Mesenchymal stem cell (in vitro differentiated cells and primary cell): ENCODE measurements at places on chromosomes 7 and 10.
A peak's percentile ranks its signal among the peaks of the same experiment; 100 is the strongest.

GRCh38 chr10:129398711-129399141, 68.3 kb upstream of the MGMT start:
- DNase-seq, result no peak

GRCh38 chr7:107998150-107998549, 4.8 kb downstream of the LAMB1 start:
- DNase-seq, result no peak

DNA sequence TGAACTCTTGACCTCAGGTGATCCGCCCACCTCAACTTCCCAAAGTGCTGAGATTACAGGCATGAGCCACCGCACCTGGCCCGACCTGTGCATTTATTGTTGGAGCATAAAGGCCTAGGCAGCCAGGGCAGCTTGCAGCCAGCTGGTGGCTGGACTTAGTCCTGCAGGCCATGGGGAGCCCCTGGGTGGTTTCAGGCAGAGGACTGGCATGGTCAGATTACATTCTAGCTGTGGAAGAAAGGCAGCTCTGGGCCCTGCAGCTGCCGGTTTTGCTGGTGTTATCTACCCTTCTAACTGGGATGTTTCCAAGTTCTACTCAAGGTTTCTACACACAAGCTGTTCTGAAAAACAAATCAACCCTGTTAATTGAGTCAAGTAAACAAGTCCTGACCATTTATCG, 22.7 kb upstream of the MKRN1 start:
- no peak for DNase-seq

DNA sequence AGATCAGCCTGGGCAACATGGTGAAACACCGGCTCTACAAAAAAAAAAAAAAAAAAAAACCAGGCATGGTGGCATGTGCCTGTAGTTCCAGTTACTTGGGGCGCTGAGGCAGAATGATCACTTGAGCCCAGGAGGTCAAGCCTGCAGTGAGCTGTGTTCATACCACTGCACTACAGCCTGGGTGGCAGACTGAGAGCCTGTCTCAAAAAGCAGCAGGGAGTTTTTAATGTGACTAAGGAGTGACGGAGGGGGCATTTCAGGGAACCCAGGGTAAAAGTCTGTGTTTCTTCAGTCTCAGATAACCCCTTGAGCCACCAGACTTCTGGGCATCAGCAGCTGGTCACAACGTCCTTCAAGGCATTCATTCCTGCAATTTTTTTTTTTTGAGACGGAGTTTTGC, 2.2 kb upstream of the C10orf95 start:
- peak; percentile 63 for DNase-seq

- DNase-seq, result no peak
These were observed 314.0 kb downstream of the DNAJB6 start for GRCh38 chr7:157650801-157651200.

- peak; percentile 33 for DNase-seq
These were observed 356.5 kb upstream of the KLF6 start for GRCh38 chr10:4141471-4141870.

DNA sequence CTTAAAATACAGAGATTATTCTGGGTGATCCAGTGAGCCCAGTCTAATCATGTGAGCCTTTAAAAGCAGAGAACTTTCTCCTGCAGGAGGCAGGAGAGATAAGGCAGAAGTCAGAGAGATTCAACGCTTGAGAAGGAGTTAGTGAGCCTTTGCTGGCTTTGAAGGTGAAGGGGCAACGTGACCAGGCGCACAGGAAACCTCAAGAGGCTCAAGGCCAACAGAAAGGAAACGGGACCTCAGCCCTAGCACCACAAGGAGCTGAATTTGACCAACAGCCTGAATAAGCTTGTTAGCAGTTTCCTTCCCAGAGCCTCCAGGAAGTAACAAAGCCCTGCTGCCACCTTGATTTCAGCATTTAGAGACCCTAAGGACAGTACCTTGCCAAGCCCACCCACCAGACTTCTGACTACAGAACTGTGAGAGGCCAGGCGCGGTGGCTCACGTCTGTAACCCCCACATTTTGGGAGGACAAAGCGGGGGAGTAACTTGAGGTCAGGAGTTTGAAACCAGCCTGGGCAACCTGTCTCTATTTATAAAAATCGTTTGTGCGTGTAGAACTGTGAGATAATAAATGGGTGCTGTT, 87.3 kb upstream of the KAT6B start:
- DNase-seq, result peak; percentile 16

GRCh38 chr10:69968830-69969229, 83.8 kb upstream of the MACROH2A2 start:
- DNase-seq, result no peak

- DNase-seq, result peak; percentile 70
These were observed 179.3 kb downstream of the PFKFB3 start for GRCh38 chr10:6382081-6382480.

DNA sequence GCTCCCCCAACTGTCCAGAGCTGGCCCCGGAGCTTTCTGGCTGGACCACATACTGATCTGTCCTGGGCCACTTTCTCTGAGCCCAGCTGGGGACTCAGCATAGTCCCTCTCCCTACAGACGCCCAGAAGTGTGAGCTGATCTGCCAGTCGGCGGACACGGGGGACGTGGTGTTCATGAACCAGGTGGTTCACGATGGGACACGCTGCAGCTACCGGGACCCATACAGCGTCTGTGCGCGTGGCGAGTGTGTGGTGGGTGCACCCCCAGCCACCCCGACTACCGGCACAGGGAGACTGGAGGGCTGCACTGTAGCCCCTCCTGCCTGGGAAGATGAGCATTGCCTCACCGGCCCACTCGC, 41.8 kb downstream of the TBATA start:
- no peak for DNase-seq

DNA sequence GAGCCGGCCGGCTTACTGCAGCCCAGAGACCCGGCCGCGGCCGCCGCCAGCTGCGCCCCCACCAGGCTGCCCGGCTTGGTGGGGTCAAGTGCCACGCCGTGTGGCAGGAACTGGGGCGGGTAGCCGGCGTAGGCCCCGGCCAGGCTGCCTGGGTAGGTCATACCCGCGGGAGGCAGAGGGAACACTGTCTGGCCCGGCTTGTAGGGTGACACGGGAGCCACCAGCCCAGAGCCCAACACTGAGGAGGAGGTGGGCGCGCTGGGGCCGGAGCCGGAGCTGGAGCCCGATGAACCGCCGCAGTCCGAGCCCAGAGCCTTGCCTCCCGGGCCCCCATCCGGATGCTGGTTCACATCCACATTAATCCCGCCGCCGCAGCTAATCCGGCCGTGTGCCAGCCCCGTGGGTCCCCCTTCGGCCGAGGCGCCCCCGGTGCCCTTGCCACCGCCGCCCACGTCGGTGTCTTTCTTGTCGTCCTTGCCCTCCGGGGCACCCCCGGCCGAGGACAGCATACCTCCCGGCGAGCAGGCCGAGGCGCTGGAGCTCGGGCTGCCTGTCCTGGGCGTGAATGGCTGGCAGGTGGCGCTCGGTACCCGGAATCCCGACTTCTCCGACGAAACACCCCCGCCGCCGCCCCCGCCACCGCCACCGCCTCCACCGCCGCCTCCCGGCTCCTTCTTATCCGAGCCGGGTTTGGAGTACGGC, 2.0 kb downstream of the ZNF503 start:
- peak; percentile 82 for DNase-seq

GRCh38 chr10:109593682-109594081, 329.6 kb downstream of the XPNPEP1 start:
- peak; percentile 1 for DNase-seq

DNA sequence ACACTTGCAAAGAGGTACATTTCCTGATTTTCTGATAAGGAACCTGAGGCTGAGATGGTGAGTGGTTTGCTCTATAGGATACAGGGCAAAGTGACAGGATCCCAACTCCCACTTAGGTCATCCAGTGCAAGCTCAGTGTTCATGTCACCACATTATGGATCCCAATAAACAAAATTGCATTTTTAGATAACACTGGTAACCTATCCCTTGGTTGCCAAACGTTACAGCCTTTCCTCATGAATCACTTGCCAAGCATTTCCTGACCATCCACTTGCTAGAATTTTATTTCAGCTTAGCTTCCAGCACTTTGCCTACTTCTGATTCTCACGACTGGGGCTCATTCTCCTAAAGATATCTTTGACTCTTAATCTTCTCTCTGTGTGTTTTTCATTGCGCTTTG, 131.4 kb upstream of the ODAD2 start:
- DNase-seq, result peak; percentile 67

DNA sequence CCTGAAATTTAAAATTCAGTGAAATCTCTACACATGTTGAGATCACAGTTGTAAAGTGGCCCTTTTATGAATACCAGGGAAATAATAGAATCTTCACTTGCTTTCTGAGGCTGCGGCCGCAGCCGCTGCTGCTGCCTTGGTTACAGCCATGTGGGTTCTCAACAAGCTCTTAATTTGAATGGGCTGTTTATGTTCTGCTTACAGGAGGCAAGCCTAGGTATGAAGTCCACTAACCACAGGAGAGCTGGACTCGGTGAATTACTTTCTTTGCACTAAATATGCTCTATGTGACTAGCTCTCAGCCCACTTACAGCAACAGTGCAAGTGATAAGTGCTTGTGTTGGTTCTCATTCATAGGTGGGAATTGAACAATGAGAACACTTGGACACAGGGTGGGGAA, 410.8 kb downstream of the SFMBT2 start:
- DNase-seq, result no peak

- peak; percentile 28 for DNase-seq
These were observed 42.3 kb upstream of the MSRB2 start for GRCh38 chr10:23053036-23053435.

GRCh38 chr10:115972426-115972825, 300.6 kb downstream of the GFRA1 start:
- no peak for DNase-seq

GRCh38 chr10:11213137-11213536, 195.5 kb downstream of the CELF2 start:
- no peak for DNase-seq

DNA sequence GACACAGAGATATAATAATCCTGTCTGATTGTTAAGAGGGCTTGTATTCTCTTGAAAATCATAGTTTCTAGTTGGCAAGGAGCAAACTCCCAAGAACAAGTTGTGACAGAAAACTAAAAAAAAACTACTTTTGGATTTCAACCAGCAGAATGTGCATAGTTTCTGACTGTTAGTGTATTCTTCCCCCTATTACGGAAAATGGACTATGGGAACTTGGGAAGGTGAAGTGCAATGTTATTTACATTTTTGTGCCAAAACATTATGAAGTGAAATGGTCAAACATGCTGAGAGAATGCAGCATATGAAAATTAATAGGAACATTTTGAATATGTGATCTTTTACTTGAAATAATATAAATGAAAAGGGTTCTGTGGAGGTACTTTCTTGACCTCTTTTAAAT, 660.8 kb downstream of the SUGCT start:
- DNase-seq, result no peak

GRCh38 chr7:2192831-2193534, 39.8 kb downstream of the MAD1L1 start:
- no peak for DNase-seq

DNA sequence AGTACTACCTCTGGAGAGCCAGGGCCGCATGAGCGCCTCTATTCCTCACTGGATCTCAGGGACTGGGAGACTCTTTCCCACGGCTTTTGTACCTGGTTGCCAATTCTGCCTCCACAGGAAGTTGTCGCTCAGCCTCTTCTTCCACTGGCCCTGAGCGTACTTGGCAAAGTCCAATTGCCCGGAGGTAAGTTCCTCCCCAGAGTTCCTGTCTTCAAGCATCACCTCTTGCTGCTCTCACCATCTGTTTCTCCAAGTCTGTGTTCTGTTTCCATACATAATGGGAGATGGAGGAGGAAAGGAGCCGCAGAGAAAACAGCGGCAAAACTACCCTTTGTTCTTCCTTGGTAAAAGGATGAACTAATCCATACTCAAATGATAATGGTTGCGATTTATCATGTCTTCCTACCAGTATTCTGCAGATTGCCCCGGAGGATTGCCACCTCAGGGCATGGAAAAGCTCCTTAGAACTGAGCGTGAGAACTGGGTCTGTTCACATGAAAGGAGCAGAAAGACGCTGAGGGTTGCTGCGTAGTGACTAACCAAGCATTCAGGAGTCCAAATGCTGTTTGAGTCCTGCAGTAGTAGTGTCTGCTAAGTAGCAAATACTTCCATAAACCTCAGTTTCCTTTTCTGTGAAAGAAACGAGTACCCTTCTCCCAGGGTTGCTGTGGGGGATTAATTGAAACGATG, 170.2 kb upstream of the GLI3 start:
- DNase-seq, result no peak

DNA sequence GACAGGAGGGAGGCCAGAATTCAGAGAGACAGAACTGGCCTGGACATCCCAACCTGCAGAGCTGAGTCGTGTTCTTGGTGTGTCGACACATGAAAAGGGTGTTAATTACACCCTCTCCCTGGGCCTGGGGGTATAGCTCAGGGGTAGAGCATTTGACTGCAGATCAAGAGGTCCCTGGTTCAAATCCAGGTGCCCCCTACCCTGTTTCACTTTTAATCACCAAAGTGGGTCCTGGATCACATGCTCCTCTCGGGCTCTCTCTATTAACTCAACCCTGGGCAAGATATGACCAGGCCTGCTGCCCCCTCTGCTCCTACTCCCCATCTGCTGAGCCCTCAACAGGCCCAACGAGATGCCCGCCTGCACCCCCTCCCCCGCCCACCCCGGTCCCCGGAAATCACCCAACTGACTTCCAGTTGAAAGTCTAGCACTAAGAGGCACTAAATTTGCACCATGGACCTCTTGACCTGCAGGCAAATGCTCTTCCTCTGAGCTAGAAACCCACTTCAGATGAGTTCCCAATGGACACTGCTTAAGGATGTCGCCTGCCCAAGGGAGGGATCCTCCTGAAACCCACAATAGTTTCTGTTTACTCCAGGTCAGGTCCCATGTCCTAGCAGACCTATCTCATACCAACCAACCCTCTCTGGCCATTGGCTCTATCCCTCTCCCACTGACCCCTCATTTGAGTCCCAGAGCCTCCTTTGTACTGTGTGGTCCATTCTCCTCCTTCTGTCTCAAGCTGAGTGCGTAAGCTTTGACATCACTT, 137.6 kb downstream of the ZNF467 start:
- no peak for DNase-seq

- DNase-seq, result no peak
These were observed 6.4 kb upstream of the SOSTDC1 start for GRCh38 chr7:16471933-16472332.

DNA sequence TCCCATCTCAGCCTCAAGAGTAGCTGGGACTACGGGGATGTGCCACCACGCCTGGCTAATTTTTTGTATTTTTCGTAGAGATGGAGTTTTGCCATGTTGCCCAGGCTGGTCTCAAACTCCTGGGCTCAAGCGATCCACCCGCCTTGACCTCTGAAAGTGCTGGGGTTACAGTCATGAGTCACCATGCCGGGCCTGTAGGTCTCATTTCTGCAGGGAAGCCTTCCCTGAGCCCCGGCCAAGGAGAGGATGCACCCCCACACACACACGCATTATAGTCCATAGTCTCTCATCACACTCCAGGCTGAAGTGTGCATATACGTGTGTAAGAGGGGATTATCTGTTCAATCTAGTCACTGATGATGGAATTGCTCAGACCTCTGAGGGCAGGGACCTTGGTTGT, 29.3 kb downstream of the KCNMA1 start:
- DNase-seq, result no peak

DNA sequence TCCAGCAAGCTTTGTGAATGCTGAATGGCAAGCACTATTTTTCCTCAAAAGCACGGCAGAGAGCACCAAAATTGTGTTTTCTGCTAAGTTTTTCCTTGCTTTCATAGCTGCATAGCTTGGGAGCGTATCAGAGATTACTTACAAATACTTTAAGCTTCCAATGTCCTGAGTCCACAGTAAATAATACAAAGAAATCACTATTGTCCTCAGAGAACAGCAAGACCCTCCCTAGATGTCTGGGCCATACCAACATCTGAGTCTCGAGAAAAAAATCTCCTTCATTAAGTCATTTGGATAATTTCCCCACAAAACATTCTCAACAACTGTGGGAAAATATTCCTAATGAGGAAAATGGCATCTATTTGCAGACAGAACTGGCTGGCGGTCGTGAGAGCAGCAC, 41.7 kb downstream of the SGMS1 start:
- DNase-seq, result no peak
